Endothelial cell (in vitro differentiated cells): ENCODE measurements at places on chromosomes 13 and 19. TPM values are rescaled to one million over a fixed set of nuclear protein-coding genes. Genes with fewer than 3 reads are reported as not detected.

DNA sequence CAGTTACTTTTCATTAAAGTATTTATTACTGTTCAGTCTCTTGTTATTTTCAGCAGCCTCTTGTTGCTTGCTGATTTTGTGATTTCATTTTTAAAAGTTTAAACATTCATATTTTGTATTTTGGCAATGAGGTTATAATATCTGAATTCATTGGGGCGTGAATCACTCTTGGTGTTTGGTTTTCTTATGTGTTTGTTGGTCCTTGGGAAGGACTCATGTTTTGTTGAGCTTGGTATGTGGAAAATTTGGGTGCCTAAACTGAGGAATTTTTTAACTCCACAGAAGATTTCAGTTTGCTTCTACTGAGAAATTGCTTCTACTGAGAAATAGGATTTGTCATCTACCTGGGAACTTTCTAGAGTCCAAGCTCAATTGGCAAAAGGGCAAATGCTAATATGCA, 38.2 kb downstream of the PDS5B start:
- no peaks in the 10 kb centered on the region for H3K27me3 ChIP-seq
- peaks cover 9% of the 10 kb centered on the region for H3K36me3 ChIP-seq
- peaks cover 6% of the 10 kb centered on the region for H3K4me1 ChIP-seq
- no peak overlapping the region for H3K27ac ChIP-seq

DNA sequence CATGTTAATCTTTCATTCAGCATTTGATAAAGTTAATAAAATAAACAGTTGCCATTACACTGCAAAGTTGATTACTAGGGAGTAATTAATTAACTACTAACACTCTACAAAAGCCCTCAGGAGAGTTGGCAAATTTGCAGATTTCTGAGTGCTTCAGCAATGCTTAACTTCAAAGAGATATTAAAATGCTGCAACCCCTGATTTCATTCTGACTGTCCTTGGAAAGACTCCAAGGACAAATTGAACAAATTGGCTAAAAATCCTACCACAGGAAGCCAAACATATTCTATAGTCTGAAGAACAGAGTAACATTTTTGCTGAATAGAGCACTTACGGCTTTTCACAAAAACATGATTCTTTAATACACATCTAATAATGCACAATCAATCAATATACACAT, 1543.0 kb downstream of the SLITRK5 start:
- no peak for DNase-seq
- no peaks in the 10 kb centered on the region for H3K4me1 ChIP-seq
- no peaks in the 10 kb centered on the region for H3K27me3 ChIP-seq
- H3K36me3 ChIP-seq, result no peaks in the 10 kb centered on the region

DNA sequence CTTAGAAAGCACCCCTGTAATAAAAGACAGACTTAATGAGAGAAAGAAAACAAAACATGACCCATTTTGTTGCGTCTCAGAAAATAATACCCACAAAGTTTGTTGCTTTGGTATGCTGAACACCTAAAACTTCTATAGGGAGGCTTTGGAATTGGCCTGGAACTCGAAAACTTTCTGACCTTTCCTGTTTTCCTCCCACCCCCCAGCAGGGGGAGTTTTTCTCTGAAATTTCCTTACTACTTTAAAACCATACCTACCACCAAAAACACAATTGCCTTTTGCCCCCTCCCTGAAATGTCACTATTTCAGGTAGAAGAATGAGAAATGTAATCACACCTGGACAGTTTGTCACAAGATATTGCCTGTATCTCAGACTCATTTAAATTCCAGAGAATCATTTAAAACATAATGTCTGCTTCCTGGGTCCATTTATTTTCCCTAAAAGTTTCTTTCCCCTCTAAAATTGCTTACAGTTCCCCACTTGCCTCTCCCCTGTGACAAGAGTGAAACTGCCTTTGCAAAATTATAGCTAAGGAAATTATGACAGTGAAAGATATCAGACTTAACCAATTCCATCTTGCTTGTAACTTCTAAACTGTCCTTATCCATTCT, 2700.2 kb downstream of the PCDH9 start:
- no peak overlapping the region for H3K27ac ChIP-seq
- DNase-seq, result peak; percentile 28
- H3K27me3 ChIP-seq, result peaks cover 1% of the 10 kb centered on the region
- H3K36me3 ChIP-seq, result no peaks in the 10 kb centered on the region

GRCh38 chr19:53785196-53785889, 38.8 kb downstream of the NLRP12 start:
- DNase-seq, result no peak
- H3K27ac ChIP-seq, result no peak overlapping the region
- H3K36me3 ChIP-seq, result no peaks in the 10 kb centered on the region
- no peak overlapping the region for H3K4me3 ChIP-seq
- peaks cover 4% of the 10 kb centered on the region for H3K27me3 ChIP-seq
- peaks cover 8% of the 10 kb centered on the region for H3K4me1 ChIP-seq

GRCh38 chr13:45332831-45333219, 8.2 kb downstream of the TPT1 start:
- H3K36me3 ChIP-seq, result peaks cover 31% of the 10 kb centered on the region
- peak overlapping the region; percentile 64 for H3K27ac ChIP-seq
- H3K27me3 ChIP-seq, result peaks cover 6% of the 10 kb centered on the region

GRCh38 chr13:27044837-27045570, 126.6 kb downstream of the USP12 start:
- DNase-seq, result no peak
- H3K36me3 ChIP-seq, result peaks cover 3% of the 10 kb centered on the region
- H3K27me3 ChIP-seq, result no peaks in the 10 kb centered on the region
- no peaks in the 10 kb centered on the region for H3K4me1 ChIP-seq
- no peak overlapping the region for H3K4me3 ChIP-seq
- H3K27ac ChIP-seq, result no peak overlapping the region

GRCh38 chr13:18995259-18995873, 186.3 kb downstream of the TUBA3C start:
- peak overlapping the region; percentile 43 for H3K4me3 ChIP-seq
- H3K27me3 ChIP-seq, result peaks cover 24% of the 10 kb centered on the region
- peaks cover 58% of the 10 kb centered on the region for H3K36me3 ChIP-seq

DNA sequence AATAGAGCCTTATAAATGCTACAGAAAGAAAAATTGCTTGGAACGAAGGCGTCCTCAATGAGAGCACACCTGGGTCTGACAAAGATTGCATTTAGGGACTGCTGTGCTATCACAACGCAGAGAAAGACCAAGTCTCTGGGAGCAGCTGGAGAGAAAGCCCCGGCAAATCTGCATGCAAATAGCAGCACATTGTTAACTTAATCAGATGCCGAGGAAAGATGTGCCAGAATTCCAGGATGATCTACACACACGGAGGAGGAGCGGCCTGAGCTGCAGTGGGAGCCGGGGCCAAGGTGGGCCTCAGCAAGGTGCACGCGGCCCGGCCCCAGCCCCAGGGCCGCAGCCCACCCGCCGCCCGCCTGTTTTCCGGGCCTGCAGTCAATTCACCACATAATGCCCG, 1.4 kb downstream of the ZNF536 start:
- H3K27ac ChIP-seq, result no peak overlapping the region
- no peak overlapping the region for H3K4me3 ChIP-seq
- H3K4me1 ChIP-seq, result peaks cover 5% of the 10 kb centered on the region
- H3K27me3 ChIP-seq, result peaks cover 16% of the 10 kb centered on the region

- no peak overlapping the region for H3K27ac ChIP-seq
- no peaks in the 10 kb centered on the region for H3K36me3 ChIP-seq
- no peak for DNase-seq
Observed at GRCh38 chr13:114226088-114226487, 8.6 kb upstream of the CDC16 start.

- no peak overlapping the region for H3K27ac ChIP-seq
- no peak for DNase-seq
- peaks cover 2% of the 10 kb centered on the region for H3K4me1 ChIP-seq
Observed at GRCh38 chr13:45529758-45530157, 65.0 kb downstream of the COG3 start.

The GARIN5A gene
- total RNA-seq, result not detected

The LILRA1 gene
- not detected for total RNA-seq

The OSCAR gene
- total RNA-seq, result 0.21 TPM
